ENCODE measurements at places on chromosomes 7 and 10.

- DNase-seq = no peak
Observed at GRCh38 chr7:142529591-142529990, 219.7 kb upstream of the PRSS1 start.

- no peak for DNase-seq
Observed at GRCh38 chr10:43576062-43576461, 1.6 kb upstream of the ZNF239 start.

- no peak for DNase-seq
Observed at GRCh38 chr7:77450613-77451012, 34.5 kb upstream of the GSAP start.

- DNase-seq = peak; percentile 45
Observed at GRCh38 chr10:32959006-32959920, 1.2 kb upstream of the ITGB1 start.

GRCh38 chr10:110209926-110210673 is 2.7 kb downstream of the MXI1 start:
- DNase-seq = peak; percentile 52

GRCh38 chr7:139423091-139423490 is 60.4 kb downstream of the KLRG2 start:
- DNase-seq = no peak

- no peak for DNase-seq
Observed at GRCh38 chr10:97356318-97356914, 21.9 kb upstream of the FRAT2 start.

GRCh38 chr10:65566906-65567305 is 1358.9 kb upstream of the LRRTM3 start:
- DNase-seq = no peak

- DNase-seq = no peak
Observed at GRCh38 chr10:70528741-70529362, 50.3 kb downstream of the PALD1 start.

- no peak for DNase-seq
Observed at GRCh38 chr7:129466796-129467195, 32.6 kb downstream of the STRIP2 start.

GRCh38 chr10:101647255-101647654 is 47.7 kb downstream of the FBXW4 start:
- no peak for DNase-seq

Measured in T-helper 2 cell treated with Interferon-gamma antibody and Interleukin-4, amounts not matched to agents 5 μg/mL and 100 μg/mL, for 36 hours (primary cell).